AG04449 (cell line): ENCODE measurements at places on chromosomes 7 and 10.
A peak's percentile ranks its signal among the peaks of the same experiment; 100 is the strongest.

GRCh38 chr7:35728412-35729060 is 33.6 kb upstream of the HERPUD2 start:
- DNase-seq: no peak

DNA sequence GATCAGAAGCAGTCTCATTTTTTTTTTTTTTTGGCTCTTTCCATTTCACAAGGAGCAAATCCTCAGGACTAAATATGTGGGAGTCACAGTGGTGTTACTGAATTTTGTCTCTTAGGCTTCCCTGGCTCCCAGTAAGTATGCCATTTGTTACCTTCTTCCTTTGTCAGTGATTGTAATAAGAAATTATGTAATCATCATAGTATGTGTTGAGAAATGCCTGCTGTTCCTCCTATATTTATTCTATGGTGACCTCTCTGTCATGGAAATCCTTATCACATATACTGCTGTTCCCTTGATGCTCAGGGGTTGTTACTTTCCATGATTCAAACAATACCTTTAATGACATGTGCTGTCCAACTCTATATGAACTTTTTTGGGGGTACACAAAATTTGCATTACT is 4.8 kb upstream of the OR9A4 start:
- DNase-seq: no peak

DNA sequence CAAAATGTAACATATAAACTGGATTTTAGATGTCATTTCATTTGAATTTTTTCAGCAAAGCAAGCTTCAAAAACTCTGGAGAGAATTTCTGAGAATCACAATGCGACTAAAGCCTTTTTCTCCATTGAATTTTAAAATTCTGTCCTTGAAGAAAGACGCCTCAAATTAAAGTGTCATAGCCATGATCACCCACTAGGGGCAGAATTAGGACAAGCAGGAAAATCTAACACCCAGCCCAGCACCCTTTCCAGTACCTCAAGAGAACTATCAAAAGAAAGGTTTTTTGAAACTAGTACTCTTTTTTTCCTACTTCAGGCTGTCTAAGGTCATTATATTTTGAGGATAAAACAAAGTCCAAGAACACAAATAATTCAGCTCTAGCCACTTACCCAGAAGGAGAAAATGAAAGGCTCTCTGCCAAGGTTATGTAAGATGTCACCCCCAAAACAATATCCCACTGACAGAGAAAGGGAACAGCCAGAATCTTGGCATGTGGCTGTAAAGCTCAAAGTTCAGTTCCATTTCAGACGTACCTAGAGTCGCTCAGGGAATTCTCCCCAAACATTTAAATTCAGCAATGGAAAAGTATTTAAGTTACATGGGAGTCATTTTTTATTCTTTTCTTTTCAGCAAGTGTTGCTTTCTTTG is 299.4 kb downstream of the SNX13 start:
- no peak for DNase-seq

DNA sequence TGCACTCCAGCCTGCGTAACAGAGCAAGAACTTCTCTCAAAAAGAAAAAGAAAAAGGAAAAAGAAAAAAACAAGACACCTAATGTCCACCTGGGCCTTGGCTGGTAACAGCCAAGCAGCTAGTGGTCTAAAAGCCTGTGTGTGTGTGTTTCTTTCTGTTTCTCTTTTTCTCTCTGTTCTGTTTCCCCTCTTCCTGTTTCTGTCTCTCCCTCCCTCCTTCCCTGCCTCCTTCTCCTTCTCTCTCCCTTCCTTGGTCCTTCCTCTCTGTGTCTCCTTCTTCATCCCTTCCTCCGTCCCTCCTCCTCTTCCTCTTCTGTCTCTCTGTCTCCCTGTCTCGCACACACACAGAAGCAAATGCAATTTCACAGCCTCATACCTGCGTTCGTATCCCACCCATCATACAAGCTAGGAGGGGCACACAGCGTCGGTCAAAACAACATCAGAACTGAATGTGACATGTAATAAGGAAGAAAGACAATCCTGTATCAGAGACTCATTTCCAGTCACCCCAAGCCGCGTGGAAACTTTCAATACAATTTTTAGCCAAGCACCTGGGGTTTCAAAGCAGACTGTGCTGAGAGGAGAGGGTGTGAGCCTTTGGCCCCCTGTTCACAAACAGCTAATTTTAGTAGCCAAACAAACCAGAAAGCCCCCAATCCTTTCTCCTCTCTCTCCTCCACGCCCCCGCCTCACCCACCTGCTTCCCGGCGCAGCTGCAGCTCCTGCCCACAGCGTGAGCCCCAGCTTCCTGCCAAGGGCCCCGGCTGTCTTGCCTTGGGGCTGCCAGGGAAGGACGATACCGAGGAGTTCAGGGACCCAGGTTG is 50.2 kb upstream of the GNA12 start:
- no peak for DNase-seq

- DNase-seq: no peak
These were observed 102.3 kb upstream of the MTPN start for GRCh38 chr7:136079478-136079892.

- DNase-seq: no peak
These were observed 68.5 kb downstream of the CTBP2 start for GRCh38 chr10:125091891-125092290.

GRCh38 chr10:106980495-106981451 is 183.7 kb downstream of the SORCS1 start:
- no peak for DNase-seq

DNA sequence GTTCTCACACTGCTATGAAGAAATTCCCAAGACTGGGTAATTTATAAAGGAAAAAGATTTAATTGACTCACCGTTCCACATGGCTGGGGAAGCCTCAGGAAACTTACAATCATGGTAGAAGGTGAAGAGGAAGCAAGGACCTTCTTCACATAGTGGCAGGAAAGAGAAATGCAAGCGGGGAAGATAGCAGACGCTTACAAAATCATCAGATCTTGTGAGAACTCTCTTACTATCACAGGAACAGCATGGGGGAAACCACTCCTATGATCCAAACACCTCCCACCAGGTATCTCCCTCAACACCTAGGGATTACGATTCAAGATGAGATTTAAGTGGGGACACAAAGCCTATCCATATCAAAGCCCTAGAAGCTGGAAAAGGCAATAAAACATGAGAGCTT is 130.8 kb downstream of the MDFIC start:
- no peak for DNase-seq

GRCh38 chr7:7517754-7518153 is 17.9 kb downstream of the COL28A1 start:
- no peak for DNase-seq

DNA sequence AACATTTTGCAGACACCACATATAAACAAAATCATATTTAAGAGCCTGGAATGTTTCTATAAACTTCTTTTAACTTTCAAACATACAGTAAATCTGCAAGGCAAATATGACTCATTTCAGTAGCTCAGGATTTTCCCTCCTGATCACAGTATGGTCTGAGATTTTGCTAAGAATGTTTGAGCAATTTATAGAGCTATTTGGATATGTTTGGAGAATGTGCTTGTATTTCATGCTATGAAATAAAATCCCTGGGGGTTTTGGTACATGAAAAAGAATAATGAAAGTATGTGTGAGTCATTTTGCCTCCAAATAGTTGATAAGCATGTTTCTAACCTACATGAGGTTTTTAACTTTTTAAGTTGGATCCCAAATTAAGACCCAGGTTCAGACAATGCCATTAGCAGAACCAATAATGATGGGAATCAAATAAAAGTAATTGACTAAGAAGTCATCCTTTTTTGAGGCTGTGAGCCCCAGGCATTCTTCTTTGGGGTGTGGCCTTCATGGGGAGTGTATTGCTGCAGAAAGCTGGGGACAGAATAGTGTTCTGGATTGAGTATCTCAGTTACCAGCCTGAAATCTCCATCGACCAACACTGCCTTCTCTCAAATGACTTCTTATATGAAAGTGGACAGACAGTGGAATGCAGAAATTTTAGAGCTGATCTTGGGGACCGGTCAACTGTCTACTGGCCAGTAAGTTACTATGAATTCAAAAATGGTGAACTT is 66.1 kb upstream of the AGBL3 start:
- DNase-seq: peak; percentile 77

DNA sequence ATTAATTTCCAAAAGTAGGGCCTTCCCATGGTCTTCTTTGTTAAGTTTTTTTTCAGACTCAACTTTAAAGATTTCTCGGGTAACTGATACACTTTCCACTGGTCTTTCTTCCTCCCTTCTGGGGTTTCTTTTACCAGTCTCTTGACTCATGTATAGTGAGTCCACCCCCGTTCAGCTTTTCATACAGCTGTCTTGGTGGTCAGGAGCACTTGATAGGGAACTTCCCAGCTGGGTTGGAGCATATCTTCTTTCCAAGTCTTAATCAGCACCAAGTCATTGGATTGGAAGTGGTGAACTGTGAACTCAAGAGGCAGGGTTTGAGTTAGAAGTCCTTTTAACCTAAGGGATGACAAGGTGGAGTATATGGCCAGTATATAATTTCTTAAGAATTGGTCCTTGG is 29.2 kb upstream of the ELOVL3 start:
- no peak for DNase-seq

- DNase-seq: no peak
These were observed 268.8 kb downstream of the DYNC1I1 start for GRCh38 chr7:96041171-96041570.

- no peak for DNase-seq
These were observed 517.4 kb downstream of the PARD3 start for GRCh38 chr10:34297541-34298345.

DNA sequence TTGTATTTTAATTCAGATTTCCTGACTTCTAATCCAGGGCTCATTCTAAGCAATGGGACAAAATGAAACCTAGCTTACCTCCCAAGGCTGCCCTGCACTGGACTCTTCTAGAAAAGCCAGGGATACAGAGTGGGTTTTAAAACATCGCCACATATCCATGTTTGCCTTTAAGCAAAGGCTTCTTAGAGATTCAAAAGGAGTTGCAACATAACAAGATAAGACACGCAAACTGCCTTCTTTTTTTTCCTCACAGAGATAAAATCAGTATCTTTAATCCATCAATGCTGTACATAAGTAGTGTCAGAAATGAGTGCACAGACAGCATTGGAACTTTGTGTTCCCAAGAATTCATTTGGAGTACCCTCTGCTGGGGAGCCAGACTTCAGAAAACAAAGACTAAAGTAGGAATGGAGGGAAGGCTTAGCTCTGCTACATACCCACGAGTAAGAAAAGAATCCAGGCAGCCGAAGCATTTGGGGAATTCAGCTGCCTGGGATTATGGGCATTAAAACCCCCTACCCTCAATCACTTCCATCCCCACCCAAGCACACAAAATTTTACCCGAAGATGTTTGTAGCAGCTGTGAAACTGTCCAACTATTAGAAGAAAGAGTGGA is 427.8 kb downstream of the ARL4A start:
- no peak for DNase-seq

DNA sequence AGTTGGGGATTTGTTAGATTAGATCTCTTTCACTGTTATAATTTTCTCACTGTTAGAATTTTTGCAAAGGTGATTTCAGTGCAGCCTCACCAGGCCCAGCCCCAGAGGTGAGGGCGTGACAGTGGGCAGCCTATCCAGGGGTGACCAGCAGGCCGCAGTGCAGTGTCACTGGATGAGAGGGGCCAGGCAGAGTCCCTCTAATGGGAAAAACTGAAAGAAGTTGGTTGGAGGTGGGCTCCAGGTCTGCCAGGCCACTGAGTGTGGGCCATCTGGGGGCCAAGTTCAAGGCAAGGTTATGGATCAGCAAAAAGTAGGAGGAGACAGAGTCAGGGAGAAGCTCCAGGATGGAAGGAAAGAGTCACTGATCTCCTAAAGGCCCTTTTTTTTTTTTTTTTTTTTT is 90.5 kb upstream of the SDK1 start:
- no peak for DNase-seq

DNA sequence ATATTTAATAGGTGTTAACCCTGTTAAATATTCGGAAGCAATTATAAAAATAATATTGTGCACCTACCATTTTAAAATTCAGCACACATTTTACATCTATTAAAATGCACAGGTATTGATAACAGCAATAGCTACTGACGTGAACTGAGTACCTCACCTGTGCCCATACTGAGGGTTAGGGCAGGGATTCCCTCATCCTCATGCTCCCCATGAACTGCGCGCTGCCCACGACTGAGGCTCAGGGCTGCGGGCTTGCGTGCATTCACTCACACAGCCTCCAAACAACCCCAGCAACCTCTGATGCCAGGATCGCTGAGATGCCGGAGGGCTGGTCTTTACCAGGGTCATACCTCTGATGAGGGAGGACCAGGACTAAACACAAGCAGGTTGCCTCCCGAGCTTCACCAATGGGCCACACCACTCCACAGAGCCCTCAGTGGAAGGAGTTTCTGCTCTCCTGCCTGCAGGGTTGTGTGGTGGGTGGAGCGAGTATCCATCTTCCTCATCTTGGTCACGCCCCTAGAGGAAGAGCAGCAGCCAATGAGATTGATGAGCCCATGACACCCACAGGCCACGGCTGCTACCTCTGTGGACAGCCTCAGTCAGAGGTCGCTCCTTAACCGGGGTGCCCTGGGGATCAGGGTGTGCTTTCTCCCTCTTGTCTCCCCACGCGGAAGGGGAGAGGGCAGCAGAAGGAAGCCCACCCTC is 478.3 kb downstream of the TNS3 start:
- no peak for DNase-seq

- DNase-seq: no peak
These were observed 42.4 kb downstream of the VWA2 start for GRCh38 chr10:114281461-114281860.

DNA sequence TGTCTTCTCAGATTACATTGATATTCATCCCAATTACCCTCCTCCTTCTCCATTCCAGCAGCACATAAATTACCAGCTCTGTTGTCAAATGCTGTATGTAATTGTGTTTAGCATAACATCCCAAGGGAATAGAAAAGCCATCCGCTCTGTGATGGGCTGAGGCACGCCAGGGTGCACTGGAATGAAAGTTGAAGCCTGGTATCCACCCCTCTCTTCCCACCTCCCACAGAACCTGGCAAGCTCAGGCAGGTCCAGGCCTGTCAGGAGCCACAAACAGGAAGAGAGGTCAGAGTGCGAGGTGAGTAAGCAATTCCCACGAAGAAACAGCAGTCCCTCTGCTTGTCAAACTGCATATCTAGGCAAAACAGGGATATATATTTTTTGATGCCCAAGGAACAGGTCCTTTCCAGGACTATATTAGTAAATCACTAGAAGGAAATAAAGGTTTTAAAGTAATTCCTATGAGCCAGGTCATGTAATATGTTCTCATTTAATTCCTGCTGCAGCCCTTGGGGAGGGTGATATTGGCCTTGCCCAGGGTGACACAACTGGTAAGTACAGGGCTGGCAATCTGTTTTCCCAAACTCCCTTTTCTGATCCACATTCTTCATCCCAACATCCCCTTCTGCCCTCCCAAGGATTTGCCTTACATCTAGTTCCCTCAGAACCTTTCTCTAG is 155.6 kb upstream of the GHITM start:
- DNase-seq: no peak

DNA sequence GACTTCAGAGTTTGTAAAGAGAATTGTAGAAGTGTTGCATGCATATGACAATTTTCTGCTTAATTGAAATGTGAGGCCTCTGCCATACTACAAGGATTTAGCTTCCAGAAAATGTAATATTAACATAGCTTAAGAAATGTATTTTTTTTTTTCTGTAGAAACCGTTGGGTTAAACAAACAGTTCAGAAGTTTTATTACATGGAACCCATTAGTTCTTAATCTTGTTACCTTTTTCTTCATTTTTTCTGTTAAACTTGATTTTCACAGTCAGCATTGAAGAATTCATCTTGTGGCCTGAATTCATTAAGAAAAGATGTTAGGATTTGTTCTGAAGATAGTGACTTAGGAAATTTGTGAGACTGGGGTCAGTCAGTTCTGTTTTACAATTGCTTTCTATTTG is 4.9 kb downstream of the PTEN start:
- no peak for DNase-seq
